ENCODE measurements at places on chromosomes 2 and 18.

DNA sequence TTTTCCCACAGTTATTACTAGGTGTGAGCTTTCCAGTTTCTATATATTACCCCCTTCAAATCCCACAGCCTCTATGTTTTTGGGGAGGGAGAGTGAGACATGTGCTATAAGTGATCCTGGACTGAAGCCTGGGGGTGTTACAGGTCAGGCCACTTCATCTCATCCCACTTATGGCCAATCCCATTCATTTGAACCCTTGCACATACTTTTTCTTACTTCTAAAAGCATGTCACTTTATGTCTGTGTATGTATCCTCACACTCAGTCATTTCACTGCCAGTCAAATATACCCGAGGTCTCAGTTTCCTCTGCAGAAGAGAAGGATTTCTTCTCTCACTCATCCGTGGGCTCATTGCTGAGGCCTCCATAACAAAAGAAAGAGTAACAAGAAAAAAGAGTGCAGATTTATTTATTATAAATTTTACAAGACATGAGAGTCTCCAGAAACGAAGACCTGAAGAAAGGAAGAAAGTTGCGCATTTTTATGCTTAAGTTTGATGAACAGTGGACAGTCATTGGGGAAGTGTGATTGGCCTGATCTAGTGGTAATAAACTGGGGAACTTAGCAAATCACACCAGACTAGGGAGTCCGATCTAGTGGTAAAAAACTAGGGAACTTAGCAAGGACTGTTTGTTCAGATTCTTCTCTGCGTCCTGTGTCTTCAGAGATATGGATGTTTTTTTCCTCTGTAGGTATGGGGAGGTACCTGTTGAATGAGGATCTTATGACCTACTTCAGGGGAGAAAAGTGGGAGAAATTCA, 52.1 kb downstream of the ICOS start:
- DNase-seq = peak; percentile 4

- DNase-seq = no peak
Measured at GRCh38 chr2:118457951-118458350, 369.7 kb downstream of the INSIG2 start.

- DNase-seq = no peak
Measured at GRCh38 chr2:210534879-210535278, 21.5 kb upstream of the CPS1 start.

GRCh38 chr2:203928849-203929248, 7.7 kb upstream of the ICOS start:
- no peak for DNase-seq

- DNase-seq = no peak
Measured at GRCh38 chr2:165803123-165803760, 9.2 kb upstream of the GALNT3 start.

GRCh38 chr2:112919086-112919485, 8.1 kb downstream of the IL37 start:
- no peak for DNase-seq

GRCh38 chr18:69257861-69258458, 142.7 kb upstream of the DOK6 start:
- peak; percentile 30 for DNase-seq

GRCh38 chr2:163324677-163325076, 411.1 kb downstream of the FIGN start:
- DNase-seq = no peak

All from MV-4-11 (cell line).